ENCODE measurements at places on chromosomes 12 and 14.

GRCh38 chr14:65195042-65195719, 92.9 kb upstream of the MAX start:
- DNase-seq, result no peak

DNA sequence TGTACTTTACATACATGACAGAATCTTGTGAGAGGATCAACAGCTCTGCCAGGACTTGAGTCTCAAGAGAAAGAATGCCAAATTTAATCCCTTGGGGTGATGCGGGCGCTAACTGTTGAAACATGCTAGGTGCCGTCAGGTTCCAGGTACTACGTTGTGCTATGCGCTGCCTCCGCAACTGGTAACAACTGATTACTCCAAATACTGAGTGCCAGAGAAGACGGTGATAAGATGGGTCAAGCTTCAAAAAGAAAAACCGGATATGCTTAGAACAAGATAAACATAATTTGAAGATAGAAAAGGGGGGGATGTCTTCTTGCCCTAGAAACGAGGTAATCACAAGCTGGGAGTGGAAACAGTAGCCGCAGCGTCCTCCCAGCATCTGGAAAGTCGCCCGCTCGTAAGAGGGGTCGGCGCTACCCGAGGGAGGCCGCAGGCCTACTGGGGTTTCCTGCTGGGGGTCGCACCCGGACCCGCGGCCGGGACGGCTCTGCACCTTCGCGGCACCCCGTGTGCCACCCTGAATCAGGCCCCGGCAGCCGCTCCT, 678 bp downstream of the ZBTB25 start:
- no peak for DNase-seq

DNA sequence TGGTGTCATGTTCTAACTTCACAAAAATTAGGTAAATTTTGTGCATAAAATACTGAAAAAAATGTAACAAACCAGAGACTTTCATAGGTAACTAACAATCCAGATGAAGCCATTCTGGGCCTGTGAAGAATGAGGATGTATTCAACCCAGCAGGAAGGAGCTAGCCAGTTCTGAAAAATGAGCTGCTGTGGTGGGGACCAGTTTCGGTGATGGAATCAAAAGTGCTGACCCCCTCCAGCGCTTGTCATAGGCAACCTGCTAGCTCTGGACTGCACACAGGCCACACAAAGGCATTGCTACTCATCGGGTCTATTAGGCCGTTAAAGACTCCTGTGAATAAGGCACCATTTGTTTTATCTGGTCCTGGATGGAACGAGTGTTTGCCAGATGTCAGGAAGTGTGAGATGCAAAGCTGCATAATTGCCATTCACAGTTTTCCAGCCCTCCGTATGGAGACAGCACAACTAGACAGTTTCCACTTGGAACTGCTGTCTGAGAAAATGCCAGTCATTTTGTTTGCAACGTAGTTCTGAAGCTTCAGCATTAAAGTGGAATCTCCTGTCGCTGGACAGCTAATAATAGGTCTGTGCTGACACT, 3.3 kb upstream of the RIMBP2 start:
- no peak for DNase-seq

DNA sequence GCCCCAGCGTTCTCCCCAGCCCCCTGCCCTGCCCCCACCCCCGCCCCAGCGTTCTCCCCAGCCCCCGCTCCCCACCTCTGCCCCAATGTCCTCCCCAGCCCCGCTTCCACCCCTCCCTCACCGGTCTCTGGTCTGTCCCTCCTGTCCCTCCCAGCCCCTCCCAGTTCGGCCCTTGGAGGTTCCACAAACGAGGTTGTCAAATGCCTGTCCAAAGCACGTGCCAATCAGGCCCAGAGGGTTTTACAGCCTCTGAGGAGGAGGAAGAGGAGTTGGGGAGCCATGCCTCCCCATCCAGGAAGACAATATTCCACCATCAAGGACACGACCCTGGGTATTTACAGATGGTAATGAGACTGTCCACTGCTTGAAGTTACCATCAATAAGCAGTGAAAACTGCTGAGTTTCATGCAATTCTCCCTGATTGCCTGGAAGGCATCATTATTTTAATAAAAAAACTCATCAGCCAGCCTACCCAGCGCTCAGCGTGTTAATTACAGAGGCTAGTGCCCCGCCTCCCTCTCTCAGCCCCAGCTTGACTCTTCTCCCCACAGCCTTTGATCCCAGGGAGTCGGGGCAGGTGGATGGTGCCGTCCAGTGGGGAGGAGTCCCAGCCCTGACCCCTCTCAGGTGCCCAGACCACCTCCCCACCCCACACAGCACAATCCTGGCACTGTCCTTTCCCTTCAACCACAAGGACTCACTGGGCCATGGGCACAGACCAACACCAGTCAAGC, 30.6 kb upstream of the C14orf180 start:
- DNase-seq, result no peak
